ENCODE measurements at places on chromosomes 4 and X.

- DNase-seq: no peak
These were observed 70.2 kb upstream of the NOCT start for GRCh38 chr4:138945401-138945800.

DNA sequence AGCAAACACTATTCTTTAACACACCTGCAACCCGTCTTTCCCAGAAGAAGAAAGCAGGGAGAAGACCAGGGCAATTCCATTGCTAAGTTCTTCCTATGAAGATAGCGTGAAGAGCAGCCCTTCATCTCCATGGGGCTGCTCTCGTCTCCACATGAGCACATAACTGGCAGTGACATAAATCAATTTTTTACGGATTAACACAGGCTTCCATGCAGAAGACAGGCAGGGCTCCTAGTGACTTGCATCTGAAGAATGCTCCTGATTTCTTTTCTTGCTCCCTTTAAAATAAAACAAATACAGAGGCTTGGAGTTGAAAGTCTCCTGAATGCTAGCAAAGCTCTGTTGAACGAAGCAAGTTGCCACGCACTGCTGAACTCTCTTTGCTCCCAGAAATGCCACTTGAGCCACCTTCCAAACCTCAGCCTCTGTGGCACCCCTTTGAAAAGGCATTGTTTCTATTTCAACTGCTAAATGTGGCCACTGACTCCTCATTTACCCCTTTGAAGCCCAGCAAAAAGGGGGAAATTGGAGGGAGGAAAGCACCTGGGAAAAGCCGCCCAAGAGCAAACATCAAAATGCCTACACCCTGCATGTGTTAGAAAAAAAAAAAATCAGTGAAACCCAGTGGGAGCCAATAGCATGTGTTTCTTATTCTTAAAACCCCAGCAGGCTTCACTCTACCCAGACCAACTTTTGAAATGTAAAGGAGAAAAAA lies 383.7 kb downstream of the IDS start:
- DNase-seq: no peak

- DNase-seq: peak; percentile 73
These were observed 52.5 kb downstream of the LINC00632 start for GRCh38 chrX:140762061-140762460.

DNA sequence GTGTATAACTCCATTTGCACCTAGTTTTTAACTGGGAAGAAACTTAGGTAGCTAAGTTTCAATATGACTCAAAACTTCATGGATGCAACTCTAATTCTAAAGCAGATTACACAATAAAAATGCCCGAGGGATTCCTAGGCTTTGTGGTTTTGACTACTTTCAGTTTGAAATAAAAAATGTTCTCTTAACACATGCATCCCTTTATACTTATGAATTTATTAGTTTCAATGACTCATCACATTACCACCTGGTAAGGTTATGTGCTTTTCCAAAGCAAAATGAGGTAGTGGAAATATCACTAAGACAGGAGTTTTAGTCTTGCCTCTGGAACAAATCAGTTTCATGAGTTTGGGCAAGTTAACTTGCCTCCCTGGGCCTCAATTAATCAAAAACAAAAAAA lies 125.5 kb downstream of the OPHN1 start:
- DNase-seq: no peak

GRCh38 chr4:56130606-56131155 lies 181.9 kb downstream of the CEP135 start:
- peak; percentile 17 for DNase-seq
